Caco-2 (cell line): ENCODE measurements at places on chromosomes 5 and 9. TPM values are rescaled to one million over a fixed set of nuclear protein-coding genes. Genes with fewer than 3 reads are reported as not detected.

- H3K36me3 ChIP-seq, result no peaks in the 10 kb centered on the region
- no peak for DNase-seq
- no peaks in the 10 kb centered on the region for H3K27me3 ChIP-seq
- no peak overlapping the region for H3K4me3 ChIP-seq
- H3K27ac ChIP-seq, result no peak overlapping the region
These were observed 866.0 kb downstream of the PTPRD start for GRCh38 chr9:9746826-9747225.

- H3K27me3 ChIP-seq, result no peaks in the 10 kb centered on the region
- DNase-seq, result no peak
- H3K27ac ChIP-seq, result no peak overlapping the region
- no peaks in the 10 kb centered on the region for H3K4me1 ChIP-seq
- no peak overlapping the region for H3K4me3 ChIP-seq
These were observed 272.7 kb downstream of the TLE1 start for GRCh38 chr9:81416476-81417298.

- H3K27ac ChIP-seq, result no peak overlapping the region
- H3K4me1 ChIP-seq, result no peaks in the 10 kb centered on the region
- no peak overlapping the region for H3K4me3 ChIP-seq
- H3K27me3 ChIP-seq, result no peaks in the 10 kb centered on the region
These were observed 414.0 kb downstream of the ELAVL2 start for GRCh38 chr9:23412046-23412445.

DNA sequence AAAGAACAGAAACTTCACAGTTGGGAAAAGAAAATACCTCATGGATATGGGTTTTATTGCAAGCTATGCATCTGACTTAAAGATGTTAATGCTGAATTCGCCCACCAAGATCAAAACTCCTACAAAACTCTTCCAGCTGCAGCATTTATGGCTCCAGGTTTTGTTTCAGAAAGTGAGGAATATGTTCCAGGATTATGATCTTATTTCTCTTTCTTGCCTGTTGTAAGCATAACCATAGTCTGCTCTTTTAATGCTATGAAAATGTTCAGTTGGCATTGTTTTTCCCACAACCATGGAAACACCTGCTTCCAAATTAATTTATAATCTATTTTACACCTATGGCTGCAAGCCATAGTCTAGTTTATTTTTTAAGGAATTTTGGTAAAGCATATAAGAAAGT lies 34.9 kb upstream of the FST start:
- H3K4me1 ChIP-seq, result no peaks in the 10 kb centered on the region
- H3K27ac ChIP-seq, result no peak overlapping the region
- no peaks in the 10 kb centered on the region for H3K36me3 ChIP-seq
- no peak overlapping the region for H3K4me3 ChIP-seq
- no peaks in the 10 kb centered on the region for H3K27me3 ChIP-seq
- no peak for DNase-seq

DNA sequence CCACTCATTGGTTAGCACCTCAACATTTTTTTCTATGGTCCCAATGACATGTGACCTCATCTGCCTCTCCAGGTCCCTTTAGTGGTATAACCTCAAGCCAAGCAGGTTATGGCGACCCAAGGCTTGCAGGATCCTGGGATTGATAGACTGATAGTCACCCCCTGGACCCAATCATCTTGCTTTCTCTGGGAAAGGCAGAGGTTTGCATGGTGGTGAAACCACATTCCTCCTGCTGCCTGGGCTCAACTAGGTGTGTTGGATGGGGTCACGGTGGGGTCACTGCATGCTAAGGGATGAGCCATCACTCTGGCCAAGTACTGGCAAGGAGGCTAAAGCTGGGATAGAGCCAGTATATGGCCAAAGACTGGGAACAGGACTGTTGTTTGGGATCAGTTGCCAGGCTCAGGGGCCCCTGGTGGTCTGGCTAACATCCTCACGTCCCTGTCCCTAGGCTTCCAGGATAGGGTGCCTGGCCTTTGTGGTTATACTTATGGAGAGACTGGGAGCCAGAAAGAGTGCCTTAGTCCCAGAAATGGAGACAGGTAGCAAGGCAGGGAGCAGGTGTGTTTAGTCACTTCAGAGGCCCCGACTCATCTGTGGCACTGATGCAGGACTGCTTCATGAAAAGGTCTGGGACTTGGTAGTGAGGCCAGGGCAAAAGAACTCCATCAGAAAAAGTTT lies 4.6 kb upstream of the SMIM32 start:
- H3K4me1 ChIP-seq, result no peaks in the 10 kb centered on the region
- no peak overlapping the region for H3K4me3 ChIP-seq
- no peak for DNase-seq
- H3K27me3 ChIP-seq, result no peaks in the 10 kb centered on the region
- H3K27ac ChIP-seq, result no peak overlapping the region
- H3K36me3 ChIP-seq, result no peaks in the 10 kb centered on the region

- DNase-seq, result no peak
- no peak overlapping the region for H3K4me3 ChIP-seq
- no peak overlapping the region for H3K27ac ChIP-seq
- no peaks in the 10 kb centered on the region for H3K27me3 ChIP-seq
These were observed 90.6 kb downstream of the HOMER1 start for GRCh38 chr5:79423296-79423695.

GRCh38 chr9:93261281-93261680 lies 77.3 kb downstream of the WNK2 start:
- H3K27ac ChIP-seq, result no peak overlapping the region
- H3K27me3 ChIP-seq, result no peaks in the 10 kb centered on the region
- DNase-seq, result no peak
- H3K36me3 ChIP-seq, result no peaks in the 10 kb centered on the region
- H3K4me1 ChIP-seq, result no peaks in the 10 kb centered on the region

GRCh38 chr5:394671-395155 lies 48.3 kb upstream of the EXOC3 start:
- no peak overlapping the region for H3K27ac ChIP-seq
- no peak for DNase-seq
- H3K4me3 ChIP-seq, result no peak overlapping the region
- H3K36me3 ChIP-seq, result no peaks in the 10 kb centered on the region
- no peaks in the 10 kb centered on the region for H3K27me3 ChIP-seq

The FOXD1 gene
- total RNA-seq, result 2.8 and 3.1 TPM in 2 replicates

- H3K36me3 ChIP-seq, result no peaks in the 10 kb centered on the region
- no peaks in the 10 kb centered on the region for H3K27me3 ChIP-seq
- no peak overlapping the region for H3K4me3 ChIP-seq
- no peak overlapping the region for H3K27ac ChIP-seq
These were observed 42.5 kb upstream of the RIC1 start for GRCh38 chr9:5586391-5586802.

DNA sequence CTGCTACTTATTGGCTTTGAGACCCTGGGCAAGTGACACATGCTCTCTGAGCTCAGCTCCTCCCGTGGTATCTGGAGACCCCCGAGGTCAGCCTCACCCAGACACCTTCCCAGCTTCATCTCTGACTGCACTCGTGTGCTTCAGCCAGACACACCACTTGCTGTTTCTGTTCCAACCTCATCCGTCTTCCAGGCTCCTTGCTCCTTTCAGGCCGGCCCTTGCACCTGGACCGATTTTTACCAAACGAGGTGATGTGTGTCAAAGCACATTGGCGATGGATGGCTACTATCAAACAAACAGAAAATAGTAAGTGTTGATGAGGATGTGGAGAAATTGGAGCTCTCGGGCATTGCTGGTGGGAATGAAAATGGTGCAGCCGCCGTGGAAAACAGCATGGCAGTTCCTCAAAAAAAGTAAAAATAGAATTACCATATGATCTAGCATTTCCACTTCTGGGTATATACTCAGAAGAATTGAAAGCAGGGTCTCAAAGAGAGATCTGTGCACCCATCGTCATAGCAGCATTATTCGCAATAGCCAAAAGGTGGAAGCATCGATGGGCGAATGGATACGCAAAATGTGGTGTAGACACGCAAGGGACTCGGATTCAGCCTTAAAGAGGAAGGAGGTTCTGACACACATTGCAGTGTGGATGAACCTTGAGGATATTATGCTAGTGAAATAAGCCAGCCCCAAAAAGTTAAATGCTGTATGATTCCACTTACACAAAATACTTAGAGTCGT lies 96.1 kb upstream of the IER5L start:
- no peaks in the 10 kb centered on the region for H3K36me3 ChIP-seq
- H3K27me3 ChIP-seq, result no peaks in the 10 kb centered on the region
- peaks cover 26% of the 10 kb centered on the region for H3K4me1 ChIP-seq

The PCDH12 gene
- total RNA-seq, result not detected in 2 replicates

GRCh38 chr9:121498150-121498486 lies 1.5 kb downstream of the GGTA1 start:
- H3K4me1 ChIP-seq, result peaks cover 7% of the 10 kb centered on the region; the same call in 1 of the 2 replicates
- no peak overlapping the region for H3K27ac ChIP-seq

The TMOD1 gene
- 1.00 and 1.1 TPM in 2 replicates for total RNA-seq

DNA sequence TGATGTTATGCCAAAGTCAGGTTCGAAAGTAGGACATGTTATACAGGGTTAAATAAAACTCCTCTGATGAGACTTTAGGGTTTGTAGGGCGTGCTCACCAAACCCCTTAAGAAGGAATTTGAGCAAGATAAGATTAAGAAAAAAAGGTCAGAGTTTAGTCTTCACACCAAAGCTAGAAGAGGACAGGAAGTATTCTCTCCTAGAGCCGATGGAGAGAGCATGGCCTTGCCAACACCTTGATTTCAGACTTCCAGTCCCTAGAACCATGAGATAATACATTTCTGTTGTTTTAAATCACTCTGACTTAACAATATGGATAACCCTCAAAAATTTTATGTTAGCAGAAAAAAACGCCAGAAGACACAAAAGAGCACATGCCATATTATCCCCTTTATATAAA lies 16.3 kb upstream of the PLCXD3 start:
- H3K36me3 ChIP-seq, result no peaks in the 10 kb centered on the region
- no peak overlapping the region for H3K4me3 ChIP-seq
- H3K27me3 ChIP-seq, result no peaks in the 10 kb centered on the region
- H3K4me1 ChIP-seq, result peaks cover 43% of the 10 kb centered on the region

DNA sequence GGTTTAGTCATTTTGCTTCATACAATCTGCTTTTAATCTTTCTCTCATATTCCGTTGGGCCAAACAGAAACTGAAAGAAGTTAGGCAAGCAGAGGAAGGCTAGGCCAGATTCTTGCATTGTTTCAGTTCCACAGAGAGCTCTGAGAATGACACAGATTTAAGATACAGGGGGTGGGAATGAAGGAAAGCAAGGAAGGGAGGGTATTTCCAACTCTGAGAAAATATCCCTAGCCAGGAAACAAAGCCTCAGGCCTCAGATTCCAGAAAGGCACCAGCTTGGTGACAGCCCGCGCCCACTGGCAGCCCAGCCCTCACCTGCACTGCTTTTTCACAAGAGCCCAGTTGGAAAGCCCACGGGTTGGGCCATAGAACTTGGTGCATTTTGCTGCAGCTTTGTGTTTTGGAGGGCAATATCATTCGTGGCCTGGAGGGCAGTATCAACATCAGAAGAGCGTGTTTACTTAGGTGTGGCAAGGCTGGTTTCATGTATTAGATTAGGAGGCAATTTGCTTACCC lies 63.5 kb downstream of the ENC1 start:
- H3K4me3 ChIP-seq, result no peak overlapping the region
- DNase-seq, result no peak
- peak overlapping the region; percentile 60 for H3K27ac ChIP-seq
- H3K27me3 ChIP-seq, result no peaks in the 10 kb centered on the region
- H3K4me1 ChIP-seq, result peaks cover 68% of the 10 kb centered on the region
